NCI-H1105 (cell line): ENCODE measurements at places on chromosomes 5 and 9.
A peak's percentile ranks its signal among the peaks of the same experiment; 100 is the strongest.

GRCh38 chr9:18447131-18447530, 26.8 kb upstream of the ADAMTSL1 start:
- no peak for DNase-seq

DNA sequence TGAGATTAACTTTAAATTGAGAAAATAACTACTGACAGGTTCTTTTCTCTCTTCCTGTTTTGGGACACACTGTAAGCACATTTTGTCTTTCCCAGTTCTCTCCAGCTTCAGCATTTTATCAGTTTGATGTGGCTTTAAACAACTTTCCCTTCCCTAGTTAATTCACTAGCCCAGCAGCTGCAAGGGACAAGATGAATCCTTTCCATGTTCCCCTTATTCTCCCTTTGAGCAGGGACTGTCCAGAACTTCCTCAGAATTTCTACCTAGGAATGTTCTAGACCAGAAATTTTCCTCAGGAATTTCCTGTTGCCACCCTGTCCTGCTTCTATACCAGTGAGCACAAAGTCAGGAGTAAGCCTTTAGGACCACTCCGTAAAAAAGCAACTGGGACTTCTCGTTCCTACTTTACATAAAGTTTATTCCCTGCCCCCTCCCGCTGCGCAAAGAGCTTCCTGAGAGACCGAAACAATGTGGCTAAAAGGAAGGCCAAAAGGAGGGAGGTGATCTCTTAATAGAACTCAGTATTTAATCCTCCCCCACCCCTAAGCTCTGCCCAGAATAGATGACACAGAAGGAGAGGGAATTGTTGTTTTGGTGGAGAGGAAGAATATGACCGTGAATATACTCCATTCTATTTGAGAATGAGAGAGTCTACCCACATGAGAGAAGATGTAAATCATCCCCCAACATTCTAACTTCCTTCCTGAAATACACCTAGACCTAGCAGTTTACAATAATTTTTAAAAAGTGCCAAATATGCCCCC, 61.9 kb downstream of the GLIS3 start:
- no peak for DNase-seq

DNA sequence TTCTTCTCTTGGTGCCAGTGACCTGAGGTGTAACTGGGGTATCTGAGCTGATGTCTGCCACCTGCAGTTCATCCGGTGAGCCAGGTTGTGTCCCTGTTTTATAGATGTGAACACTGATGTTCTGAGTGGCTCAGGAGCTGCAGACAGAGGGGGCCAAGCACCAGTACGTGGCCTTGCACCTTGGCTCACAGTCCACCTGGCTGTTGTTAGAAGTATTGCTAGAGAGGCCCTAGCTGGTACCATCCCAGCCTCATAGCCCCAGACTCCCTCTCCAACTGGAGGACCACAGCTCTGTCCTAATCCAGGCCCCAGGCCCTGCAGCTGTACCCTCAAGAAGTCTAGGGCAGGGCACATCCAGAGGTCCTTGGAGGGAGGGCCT, 16.2 kb downstream of the PHF2 start:
- no peak for DNase-seq

GRCh38 chr9:82404196-82404870, 415.8 kb downstream of the SPATA31D1 start:
- DNase-seq = no peak

- DNase-seq = peak; percentile 26
Measured at GRCh38 chr9:70053864-70054263, 10.2 kb downstream of the MAMDC2 start.

DNA sequence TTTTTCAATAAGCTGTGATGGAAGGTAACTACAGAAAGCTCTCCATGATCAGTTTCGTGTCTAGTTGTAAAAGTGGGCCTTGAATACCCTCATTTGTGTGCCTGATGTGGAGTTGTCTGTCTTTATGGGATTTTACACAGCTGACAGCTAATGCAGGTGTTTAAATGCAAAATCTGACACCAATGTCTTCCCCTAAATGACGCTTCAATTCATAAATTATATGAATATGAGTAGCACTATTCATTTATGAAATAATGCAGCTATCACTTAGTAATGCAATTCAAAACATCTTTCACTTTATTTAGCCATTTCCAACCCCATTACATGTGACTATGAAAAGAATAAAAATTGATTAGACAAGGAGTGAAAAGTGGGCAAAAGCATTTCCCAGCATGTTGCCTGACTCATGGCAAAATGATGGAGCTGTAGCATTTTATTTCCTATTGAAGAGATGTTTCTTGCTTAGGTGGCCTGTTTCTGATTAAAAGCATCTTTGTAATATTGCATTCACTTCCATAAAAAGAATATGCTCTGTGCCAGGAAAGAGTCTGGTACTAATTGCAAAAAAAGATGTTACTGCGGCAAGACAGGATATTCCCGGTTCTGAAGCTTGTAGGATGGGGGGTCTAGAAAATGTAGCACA, 116.7 kb upstream of the HAPLN1 start:
- no peak for DNase-seq

- DNase-seq = no peak
Measured at GRCh38 chr9:120928483-120929228, 2.1 kb upstream of the TRAF1 start.

GRCh38 chr5:29853711-29854220, 1339.7 kb upstream of the CDH6 start:
- DNase-seq = no peak

DNA sequence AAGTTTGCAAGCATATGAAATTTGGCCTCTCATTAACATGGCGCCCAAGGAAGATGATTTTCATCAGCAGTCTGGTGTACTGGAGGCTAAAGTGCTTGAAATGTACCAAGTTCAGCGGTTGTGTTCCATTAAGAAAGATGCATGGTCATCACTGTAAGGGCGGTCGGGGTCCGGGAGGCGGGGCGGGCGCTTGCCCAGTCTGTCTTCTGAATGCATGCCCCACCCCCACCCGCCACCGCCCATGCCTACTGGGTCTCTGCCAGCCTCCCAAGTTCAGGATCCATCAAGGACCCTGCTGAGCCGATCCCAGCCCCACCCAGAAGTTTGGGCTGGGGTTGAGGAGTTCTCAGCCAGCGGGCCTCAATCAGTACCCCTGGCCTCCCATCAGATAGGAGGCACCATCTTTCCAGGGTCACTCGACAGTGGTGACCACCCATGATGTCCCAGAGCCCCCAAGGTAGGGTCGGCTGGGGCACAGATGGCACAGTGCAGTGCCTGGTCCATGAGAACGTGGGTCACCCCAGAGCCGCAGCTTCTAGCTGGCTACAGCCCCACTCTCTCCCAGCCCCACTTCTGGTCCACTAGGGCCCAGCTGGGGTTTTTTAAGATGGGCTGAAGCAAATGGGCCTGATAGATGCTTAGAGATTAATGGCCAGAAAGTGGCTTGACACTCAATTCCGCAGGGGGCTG, 24.4 kb upstream of the PRDM12 start:
- no peak for DNase-seq

DNA sequence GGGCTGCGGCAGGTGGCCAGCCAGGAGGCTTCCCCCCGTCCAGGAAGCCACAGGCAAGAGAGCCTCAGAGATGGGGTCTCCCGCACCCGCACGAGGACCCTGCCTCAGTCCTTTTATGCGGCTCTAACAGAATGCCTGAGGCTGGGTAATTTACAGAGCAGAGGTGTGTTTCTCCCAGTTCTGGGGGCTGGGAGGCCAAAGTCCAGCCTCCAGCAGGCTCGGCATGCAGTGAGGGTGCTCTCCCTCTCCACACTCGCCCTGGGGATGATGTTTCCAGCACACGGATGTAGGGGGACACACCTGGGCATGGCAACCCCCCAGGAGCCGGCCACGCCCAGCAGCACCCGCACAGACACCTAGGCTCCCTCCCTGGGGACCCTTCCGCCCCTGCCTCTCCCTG, 95.4 kb upstream of the PPP1R26 start:
- no peak for DNase-seq

GRCh38 chr5:120405923-120406322, 58.2 kb upstream of the PRR16 start:
- no peak for DNase-seq

DNA sequence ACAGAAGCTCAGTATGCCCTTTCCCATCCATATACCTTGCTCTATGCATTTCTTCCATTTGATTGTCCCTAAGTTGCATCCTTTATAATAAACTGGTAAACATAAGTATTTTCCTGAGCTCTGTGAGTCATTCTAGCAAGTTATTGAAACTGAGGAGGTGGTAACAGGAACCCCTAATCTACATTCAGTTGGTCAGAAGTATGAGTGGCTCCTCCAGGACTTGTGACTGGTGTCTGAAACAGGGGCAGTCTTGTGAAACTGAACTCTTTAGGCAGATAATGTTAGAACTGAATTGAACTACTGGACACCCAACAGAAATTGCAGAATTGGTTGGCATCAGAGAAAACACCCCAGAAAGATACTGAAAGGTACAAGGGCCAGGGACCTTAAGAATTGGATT, 133.1 kb upstream of the POU5F2 start:
- DNase-seq = no peak

DNA sequence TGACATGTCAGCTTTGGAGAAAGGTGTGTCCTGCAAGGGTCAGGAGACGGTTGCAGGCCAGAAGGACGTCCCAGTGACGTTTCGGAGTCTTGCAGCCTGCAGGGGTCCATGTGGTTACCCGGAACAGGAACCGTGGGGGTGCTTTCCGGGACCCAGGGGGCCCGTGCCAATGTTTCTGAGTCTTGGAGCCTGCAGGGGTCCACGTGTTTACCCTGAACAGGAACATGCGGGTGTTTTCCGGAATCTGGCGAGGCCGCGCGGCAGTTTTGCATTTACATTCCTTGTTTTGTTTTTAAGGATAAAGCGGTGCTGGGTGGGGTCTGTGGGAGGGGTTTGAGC, 30.6 kb downstream of the NKD2 start:
- no peak for DNase-seq

DNA sequence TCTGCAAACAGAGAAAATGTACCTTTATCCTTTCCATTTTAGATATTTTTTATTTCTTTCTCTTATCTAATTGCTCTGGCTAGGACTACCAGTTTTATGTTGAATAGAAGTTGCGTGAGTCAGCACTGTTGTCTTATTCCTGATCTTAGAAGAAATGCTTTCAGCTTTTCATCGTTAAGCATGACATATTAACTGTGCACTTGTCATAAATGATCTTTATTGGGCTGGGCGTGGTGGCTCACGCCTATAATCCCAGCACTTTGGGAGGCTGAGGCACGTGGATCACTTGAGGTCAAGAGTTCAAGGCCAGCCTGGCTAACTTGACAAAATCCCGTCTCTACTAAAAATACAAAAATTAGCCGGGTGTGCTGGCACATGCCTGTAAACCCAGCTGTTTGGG, 8.2 kb upstream of the ECM2 start:
- no peak for DNase-seq

DNA sequence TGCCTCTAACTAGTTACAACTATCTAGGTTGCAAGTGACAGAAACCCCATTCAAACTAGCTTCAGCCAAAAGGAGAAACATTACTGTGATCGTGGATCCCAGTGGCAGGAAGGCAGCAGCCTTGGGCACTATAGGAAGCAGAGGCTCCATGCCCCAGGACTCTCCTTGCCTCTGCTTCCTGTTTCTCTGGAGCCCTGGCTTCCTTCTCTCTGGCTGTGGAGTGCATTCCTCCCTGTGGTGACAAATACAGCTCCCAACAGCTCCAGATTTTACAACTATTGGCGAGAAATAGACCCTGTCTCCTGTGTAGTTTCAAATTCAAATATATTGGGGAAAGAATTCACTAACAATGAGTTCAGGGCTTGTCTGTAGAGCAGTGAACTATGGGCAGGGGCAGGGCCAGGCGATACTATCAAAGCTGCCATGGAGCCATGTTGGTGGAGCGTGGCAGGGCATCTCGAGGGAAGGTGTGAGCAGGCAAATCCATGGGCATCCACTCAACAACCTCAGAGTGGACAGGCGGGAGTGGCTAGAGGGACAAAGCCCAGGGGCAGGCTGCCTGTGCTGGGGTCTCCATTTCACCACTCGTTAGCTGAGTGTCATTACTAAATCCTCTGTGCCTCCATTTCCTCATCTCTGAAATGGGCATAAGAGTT, 189.5 kb downstream of the ERCC6L2 start:
- DNase-seq = no peak
